ENCODE measurements at places on chromosomes 1 and 21.

DNA sequence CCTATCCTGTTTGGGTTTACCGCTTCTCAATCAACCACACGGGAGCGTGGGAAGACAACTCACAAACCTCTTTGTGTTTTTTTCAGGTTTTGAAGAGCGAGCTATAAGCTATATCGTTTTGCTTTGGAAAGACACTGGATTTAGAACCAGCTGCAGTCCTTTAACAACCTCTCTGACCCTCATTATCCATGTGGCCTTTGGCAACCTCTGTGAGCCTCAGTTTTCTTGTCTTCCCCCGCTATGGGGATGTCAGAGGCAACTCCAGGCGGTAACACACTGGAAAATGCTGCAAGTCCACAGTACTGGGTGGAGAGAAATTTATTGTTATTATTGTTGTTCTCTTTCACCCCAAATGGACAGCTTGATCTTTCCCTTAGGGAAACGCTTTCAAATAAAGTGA, 100.0 kb downstream of the ETS2 start:
- no peak for DNase-seq

DNA sequence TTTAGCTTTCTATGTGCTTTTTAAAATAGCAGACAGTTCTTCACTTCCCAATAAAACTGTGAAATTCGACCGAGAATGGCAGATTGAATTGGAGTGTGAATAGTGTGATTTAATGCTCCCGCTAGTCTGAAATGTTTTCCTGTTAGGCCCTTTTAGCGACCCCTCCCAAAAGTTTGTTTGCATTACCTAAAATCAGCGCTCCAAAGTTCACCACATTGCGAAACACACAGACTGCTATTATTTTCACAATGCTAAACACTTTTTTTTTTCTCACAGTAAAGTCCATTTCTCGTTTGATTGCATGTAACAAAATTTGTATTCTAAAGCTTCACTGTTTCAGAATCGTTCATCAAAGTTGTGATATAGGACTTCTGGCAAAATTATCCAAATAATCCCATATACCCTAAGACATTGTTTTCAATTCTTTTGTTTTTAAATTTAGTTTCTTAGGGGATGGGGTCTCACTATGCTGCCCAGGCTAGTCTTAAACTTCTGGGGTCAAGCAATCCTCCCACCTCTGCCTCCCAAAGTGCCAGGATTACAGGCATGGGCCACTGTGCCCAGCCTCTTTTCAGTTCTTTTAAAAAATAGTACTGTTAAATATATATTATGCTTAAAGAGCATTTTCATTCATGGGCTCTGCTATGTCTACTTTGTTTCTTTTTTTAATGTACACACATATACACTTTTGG, 76.5 kb upstream of the USH2A start:
- no peak for DNase-seq

- DNase-seq: no peak
Measured at GRCh38 chr1:237878406-237878805, 12.3 kb downstream of the ZP4 start.

- DNase-seq: no peak
Measured at GRCh38 chr1:159406821-159407220, 25.2 kb upstream of the OR10J4 start.

- DNase-seq: no peak
Measured at GRCh38 chr1:177873238-177873637, 96.6 kb downstream of the SEC16B start.

- DNase-seq: peak; percentile 5
Measured at GRCh38 chr1:228018961-228019721, 12.3 kb downstream of the WNT3A start.

DNA sequence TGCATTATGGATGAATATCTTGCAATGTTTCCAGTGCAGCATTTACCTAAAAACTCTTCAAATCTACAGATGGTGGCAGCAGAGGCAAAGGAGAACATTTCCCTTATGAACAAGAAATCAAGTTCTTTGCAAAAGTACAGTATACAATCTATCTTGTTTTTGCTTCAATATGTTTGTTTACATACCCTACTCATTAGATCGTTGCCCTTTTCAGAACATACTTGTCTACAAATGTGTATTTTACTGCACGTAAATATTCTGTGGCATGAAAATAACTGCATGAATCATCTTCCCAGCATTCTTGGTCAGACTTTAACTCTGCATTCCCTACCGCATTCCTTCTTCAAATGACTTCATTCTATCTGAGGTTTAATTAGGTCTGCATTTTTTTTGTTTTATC, 212.7 kb downstream of the ZP4 start:
- DNase-seq: no peak

DNA sequence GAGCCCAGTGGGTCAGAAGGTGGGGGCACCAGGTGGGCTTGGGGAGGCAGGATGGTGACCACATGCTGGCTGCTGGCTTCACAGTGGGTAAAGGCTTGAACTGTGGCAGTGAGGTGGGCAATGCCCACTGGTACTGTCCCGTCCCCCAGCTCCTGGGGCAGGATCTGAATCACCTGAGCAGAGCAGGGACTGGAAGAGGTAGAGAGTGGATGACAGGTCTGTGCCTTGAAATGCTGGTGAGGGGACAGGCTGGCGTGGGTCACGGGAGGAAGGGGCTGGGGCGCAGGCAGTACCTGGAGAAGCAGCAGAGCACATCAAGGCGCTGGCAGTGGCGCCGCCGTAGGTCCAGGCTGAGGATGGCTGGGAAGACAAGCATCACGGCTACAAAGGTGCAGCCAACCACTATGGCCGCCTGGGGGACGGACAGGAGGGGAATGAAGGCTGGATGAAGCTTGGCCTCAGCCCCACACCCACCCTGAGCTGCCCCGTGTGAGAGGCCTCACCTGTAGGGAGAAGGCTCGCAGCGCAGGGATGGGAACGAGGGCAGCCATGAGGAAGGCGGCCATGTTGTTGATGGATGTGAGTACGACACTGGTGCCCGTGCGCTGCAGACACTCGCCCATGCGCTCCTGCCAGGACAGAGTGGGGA, 14.9 kb downstream of the PTCH2 start:
- no peak for DNase-seq

DNA sequence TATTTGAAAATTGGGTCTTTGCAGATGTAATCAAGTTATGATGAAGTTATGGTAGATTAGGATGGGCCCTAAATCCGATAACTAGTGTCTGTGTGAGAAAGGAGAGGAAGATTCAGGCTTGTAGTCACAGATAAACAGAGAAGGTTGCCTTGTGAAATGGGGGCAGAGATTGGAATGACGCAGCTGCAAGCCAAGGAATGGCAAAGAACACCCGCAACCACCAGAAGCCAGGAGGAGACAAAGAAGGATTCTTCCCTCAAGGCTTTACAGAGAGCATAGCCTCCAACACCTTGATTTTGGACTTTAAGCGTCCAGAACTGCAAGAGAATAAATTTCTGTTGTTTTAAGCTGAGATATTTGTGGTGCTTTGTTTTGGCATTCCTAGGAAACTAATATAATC, 35.4 kb upstream of the COL24A1 start:
- DNase-seq: no peak

- DNase-seq: no peak
Measured at GRCh38 chr1:100567062-100567461, 29.1 kb downstream of the GPR88 start.

GRCh38 chr1:241396747-241397681, 40.0 kb upstream of the RGS7 start:
- no peak for DNase-seq

DNA sequence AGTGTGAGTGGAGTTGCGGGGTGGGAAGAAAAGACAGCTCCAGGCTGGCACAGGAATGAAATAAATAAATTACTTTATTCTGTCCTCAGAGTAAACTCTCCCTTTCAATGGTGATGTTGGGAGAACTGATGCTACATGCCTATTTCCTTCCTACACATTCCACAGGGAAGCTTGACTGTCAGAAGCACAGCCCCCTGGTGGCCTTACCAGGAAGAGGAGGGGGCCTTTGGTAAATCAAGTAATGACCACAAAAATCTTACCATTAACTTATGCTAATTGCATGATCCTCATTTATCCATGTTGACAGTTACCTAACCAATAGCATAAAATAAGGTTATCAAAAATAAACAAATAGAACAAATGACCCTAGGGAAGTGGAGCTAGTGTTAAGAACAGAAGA, 605.0 kb upstream of the PKN2 start:
- DNase-seq: no peak

GRCh38 chr1:65178235-65178634, 30.2 kb downstream of the AK4 start:
- no peak for DNase-seq

DNA sequence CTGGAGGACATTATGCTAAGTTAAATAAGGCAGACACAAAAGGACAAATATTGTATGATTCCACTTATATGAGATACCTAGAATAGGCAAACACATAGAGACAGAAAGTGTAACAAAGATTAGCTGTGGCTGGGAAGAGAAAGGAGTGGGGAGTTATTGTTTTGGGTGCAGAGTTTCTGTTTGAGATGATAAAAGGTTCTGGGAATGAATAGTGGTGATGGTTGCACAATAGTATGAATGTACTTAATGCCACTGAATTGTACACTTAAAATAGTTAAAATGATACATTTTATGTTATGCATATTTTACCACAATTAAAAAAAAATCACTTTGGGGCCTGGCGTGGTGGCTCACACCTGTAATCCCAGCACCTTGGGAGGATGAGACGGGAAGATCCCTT, 21.2 kb upstream of the ERO1B start:
- DNase-seq: no peak

GRCh38 chr1:53685272-53686051, 53.5 kb downstream of the GLIS1 start:
- DNase-seq: no peak

DNA sequence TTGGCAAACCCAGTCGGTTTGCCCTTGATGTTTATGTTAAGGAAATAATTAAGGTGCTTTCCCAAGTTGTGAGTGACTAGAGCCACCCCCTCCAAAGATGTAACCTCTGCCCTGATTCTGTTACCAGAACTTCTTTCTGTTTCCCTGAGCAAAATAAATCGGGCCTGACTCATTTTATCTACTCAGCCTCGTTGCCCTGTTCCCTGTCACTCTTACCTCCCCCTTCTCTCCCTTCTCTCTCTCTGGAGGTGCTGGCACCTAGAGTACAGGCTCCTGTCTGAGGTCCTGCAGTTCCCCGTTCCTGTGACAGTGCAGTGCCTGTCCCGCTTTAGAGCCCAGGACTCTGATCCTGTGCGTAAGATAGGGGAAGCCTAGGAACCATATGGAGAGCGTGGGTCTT, 35.4 kb downstream of the CXADR start:
- no peak for DNase-seq

- DNase-seq: peak; percentile 26
Measured at GRCh38 chr1:117045644-117046043, 14.5 kb upstream of the TTF2 start.

All from right hindlimb (tissue), 1 donor.